NCI-H2107 (cell line): ENCODE measurements at places on chromosomes 2 and 18.

DNA sequence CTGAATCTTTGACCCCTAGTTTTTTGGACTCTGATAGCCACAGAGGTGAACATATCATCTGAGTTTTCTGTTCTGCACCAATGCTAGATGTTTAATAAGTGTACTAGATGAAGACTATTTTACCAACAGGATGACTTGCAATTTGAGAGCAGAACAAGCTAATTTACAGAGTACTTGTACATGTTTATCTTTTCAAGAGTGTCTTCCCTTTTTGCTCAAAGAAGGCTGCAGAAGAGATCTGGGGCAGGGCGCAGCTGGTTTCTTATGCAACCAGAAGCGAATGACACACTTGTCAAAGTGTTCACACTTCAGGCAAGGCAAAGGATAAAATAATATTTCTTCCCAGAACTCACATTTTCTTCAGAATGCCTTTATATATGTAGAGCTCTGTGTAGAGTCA is 86.0 kb downstream of the VWA3B start:
- DNase-seq = no peak

DNA sequence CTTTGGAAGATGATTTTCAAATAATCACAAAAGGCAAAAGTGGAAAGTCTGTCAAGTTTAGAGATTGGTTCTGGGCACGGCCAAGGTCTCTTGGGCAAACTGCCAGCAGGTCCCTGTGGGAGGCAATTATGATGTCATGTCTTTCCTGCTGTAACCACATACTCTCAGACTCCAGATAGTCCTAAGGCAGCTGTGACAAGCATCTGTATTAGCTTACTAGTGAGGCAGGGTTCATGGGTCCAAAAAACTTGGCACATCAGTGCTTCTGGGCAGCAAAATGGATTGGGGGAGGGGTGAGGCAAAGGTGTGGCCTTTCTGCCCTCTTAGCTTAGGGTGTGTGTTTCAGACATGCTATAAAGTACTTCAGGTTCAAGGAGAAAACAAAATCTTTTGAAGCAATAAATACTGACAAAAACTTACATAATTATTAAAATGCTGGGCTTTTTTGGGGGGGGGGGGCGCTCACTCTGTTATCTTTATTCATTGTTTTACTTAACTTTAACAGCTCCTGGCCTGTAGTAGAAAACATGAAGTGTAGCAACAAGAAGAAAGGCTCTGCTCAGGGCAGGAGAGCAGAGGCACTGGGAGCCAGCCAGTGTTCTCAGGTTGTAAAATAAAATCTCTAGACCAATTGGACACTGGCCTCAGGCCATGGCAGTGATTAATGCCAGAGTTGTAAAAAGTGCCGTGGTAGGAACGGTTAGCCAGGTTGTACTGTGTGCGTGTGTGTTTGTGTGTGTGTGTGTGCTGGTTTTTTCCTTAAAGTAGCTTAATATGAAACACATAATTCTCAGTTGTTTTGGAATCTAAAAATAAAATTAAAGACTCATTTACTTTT is 14.3 kb upstream of the TANC1 start:
- DNase-seq = peak; percentile 81

DNA sequence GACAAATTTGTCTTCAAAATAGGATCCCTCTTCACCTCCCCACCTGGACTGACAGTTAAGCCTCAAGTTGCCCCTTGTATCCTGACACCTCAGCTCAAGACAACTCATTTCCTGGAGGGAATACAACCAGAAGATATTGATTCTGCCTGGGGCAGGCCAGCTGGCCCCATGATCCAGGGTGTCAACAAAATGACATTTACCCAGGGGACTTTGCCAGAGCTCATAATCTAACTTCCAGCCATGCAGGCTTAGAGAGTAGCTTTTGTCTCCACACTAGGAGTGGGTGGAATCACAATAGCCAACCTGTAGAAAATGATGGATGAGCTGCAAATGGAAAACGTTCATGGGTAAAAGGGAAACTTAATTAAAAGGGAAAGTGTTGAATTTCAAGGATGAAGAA is 220.1 kb upstream of the DPP10 start:
- peak; percentile 26 for DNase-seq

GRCh38 chr2:203909261-203909967 is 27.1 kb upstream of the ICOS start:
- DNase-seq = no peak

GRCh38 chr18:48352051-48352755 is 57.0 kb downstream of the ZBTB7C start:
- DNase-seq = no peak

GRCh38 chr2:98828369-98828744 is 97.4 kb upstream of the MGAT4A start:
- no peak for DNase-seq

- DNase-seq = no peak
Observed at GRCh38 chr18:61948846-61949438, 56.1 kb upstream of the RNF152 start.

- no peak for DNase-seq
Observed at GRCh38 chr18:37657493-37657892, 91.9 kb upstream of the CELF4 start.

- DNase-seq = no peak
Observed at GRCh38 chr2:232699110-232699509, 2.0 kb downstream of the GIGYF2 start.

DNA sequence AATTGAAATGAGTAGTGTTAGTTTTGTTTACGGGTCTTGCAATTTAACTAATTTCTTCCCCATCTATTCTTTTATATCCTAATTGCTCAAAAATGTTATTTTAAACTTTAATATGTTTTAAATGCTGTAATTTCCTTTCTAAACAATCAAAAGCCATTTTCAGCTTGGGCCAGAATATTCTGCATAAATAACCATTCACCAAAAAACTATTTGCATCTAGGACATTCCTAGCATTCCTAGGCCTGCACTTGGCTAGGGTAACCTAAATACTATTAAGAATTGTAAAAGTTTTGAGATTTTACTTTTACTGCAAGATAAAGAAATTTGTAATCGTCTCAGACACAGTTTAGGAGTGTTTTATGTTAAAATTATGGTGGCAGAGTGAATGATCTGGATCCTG is 7.8 kb upstream of the ETAA1 start:
- DNase-seq = no peak
